ENCODE measurements at places on chromosomes 12 and 14. TPM values are rescaled to one million over a fixed set of nuclear protein-coding genes. Genes with fewer than 3 reads are reported as not detected.

Gene MANSC4
- total RNA-seq, result not detected

Gene CCDC177
- 0.21 TPM for total RNA-seq

Gene PLEK2
- total RNA-seq, result 4.1 TPM

Gene LTB4R2
- total RNA-seq, result 19.3 TPM

Gene SLCO1A2
- 0.10 TPM for total RNA-seq

Gene RPS6KL1
- 12.6 TPM for total RNA-seq

Gene PRH2
- total RNA-seq, result 335 TPM

Gene ACOT6
- total RNA-seq, result not detected

Gene CCDC197
- total RNA-seq, result not detected

Gene CLEC9A
- total RNA-seq, result 0.82 TPM

Gene RNF212B
- not detected for total RNA-seq

Gene STAB2
- 8.6 TPM for total RNA-seq

Gene NFE2
- 4.3 TPM for total RNA-seq

Gene CISTR
- total RNA-seq, result not detected
